ENCODE measurements at places on chromosomes 11 and 22.

DNA sequence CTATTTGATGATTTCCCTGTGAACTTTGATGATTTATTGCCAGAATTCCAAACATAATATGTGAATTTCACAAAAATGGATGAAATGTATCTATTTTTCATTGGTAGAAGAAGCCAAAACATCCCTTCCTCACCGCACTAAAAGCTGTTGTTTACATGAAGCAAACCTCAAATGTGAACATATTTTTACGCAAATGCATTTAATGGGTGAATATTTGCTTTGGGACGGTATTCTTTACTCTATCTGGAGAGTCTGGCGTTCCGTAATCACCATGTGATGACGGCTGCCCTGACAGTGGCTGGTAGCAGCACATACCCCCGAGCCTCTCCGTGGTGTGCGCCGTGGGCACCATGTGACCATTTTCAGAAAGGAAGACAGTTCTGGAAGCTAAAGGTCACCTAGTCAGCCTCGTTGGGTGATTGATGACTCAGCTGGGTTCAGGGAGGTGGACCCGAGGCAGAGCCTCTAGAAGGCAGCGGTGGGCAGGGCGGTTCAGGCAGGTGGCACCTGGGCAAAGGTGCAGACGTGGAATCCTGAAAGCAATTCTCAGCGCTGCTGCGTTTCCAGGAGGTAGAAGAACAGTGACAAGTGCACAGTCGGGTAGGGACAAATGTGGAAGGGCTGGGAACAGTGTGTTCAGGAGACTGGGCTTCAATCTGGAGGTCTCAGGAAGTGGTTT lies 45.3 kb downstream of the PPARA start:
- DNase-seq, result no peak

DNA sequence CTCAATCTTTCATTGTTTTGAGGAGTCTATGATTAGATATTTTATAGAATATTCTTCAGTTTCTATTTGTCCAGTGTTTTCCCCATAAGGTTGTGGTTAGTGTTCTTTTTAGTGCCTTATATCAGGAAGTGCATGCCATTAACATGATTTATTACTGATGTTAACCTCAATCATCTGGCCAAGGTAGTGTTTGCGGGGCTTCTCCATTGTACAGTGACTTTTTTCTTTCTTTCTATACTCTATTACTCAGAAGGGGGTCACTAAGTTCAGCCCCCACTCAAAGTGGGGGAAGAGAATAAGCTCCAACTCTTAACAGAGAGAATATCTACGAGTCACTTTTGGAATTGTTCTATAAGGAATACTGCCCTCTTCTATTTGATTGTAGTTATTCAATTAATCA lies 415.8 kb downstream of the DYNC2H1 start:
- DNase-seq, result no peak

DNA sequence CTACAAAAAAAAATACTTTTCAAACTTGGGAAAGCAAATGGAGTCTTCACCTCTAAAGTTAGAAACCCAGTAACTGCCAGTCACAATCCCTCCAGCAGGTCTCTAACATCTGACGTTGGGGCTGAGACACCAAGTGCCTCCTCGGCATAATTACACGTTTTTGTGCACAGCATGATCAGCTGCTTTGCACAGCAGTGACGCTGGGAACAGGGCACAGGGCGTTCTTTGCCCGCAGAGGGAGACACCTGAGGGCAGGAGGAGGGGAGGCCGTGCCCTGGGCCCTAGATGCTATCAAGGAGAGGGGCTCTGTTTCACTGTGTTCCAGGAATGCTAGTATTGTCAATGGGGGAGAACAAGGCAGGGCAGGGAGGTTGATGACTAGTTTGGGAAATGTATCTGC lies 120.1 kb downstream of the PARVA start:
- DNase-seq, result no peak

- DNase-seq, result no peak
These were observed 54.3 kb downstream of the ST14 start for GRCh38 chr11:130213979-130214281.

DNA sequence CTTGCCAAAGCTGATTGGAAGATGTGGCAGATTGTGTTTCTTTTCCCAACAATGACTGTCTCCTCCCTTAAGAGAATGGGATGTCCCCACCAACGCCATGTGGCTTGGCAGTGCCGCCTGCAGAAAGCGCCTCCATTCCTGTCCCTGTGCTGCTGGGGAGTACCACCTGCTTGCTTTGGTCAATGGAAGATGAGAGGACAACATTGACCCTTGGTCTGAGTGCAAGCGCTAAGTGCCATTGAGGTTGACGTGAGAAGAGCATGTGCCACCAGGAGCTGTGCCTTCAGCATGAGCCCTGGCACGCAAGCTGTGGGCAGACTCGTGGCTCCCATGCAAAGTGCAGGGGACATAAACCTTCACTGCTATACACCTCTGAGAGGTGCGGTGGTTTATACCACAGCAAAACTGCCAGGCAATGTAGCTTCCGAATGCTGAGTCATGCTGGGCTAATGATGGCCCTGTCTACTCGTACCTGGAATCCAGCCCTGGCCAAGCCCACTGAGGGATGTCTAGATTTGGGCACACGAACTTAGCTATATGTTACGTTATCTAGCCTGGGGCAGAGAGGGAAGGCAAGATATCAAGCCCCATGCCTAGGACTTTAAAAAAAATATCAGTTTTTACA lies 41.9 kb downstream of the MYEOV start:
- DNase-seq, result no peak

DNA sequence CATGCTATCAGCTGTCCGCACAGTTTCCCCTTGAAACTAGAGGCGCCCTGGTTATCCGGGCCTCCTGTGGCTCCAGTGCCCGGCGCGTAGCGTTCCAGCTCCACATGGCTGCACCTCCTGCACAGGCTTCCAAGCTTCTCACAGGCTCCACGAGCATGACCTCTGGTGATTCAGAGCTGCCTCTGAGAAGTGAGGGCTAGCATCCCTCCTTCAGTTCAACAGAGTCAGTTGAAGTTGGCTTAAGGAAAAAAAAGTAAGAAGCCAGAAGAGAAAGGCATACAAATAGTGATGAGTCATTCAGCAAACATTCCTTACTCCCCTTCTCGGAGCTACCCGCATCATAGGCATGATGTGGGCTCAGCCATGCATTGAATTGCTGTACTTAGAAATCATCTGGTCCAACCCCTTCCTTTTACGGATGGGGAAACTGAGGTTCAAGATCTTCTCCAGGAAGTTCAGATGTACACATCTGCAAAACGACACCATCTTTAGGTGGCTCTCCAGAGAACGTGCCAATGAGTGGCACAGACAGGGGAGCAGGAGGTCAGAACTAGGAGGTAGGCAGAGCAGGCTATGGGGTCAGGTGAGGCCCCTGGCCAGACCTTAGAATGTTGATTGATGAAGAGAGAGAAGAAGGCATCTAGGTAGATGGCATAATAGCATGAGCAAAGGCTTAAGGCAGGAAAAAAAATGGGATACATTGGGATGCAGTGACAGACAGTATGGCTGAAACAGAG lies 216.3 kb upstream of the TBCEL start:
- no peak for DNase-seq

DNA sequence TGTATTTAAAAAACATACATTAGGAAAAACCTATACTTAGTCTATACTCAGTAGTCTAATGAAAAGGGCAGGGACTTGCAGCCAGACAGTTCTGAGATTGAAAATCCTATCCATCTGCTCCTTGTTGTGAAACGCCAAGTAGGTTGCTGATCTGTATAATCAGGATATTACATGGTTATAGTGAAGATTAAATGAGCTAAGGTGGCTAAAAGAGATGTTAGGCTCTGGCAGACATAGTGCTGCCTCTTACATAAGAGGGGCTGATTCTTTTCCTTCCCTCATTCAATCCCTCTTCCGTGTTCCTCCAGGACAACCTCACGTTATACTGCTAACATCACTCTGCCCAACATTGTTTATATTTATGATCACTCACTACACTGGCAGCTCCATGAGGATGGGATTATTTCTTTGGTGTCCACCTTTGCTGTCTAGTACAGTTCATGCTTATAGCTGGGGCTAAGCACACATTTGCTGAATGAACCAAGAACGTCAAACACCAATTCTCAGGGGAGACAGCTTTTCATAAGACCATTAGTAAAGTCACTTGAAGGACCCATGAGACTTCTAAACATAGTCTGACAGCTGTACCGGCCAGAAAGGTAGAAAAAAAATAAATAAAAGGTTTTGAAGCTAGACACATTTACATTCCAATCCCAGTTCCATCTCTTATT lies 46.3 kb downstream of the GAB2 start:
- DNase-seq, result no peak

DNA sequence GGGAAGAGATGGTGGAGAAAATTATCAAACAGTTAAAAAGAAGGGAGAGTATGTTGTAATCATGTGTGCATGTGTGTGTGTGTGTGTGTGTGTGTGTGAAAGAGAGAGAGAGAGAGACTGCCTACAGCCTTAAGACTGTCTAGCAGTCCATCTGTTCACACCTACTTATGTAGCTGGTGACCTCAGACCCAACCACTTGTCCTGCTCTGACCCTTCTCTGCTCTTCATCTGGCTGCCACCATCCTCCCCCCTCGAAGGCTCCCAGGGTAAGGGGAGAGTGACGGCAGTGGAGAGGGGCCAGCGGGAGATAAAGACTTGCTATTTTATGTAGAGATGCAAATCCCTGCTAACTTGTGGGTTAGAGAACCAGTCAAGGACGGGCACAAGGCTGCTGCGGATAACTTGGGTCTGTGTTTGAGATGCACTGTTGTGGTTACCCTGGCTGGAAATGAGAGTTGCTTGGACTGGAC lies 24.9 kb upstream of the GRAMD1B start:
- DNase-seq, result no peak

DNA sequence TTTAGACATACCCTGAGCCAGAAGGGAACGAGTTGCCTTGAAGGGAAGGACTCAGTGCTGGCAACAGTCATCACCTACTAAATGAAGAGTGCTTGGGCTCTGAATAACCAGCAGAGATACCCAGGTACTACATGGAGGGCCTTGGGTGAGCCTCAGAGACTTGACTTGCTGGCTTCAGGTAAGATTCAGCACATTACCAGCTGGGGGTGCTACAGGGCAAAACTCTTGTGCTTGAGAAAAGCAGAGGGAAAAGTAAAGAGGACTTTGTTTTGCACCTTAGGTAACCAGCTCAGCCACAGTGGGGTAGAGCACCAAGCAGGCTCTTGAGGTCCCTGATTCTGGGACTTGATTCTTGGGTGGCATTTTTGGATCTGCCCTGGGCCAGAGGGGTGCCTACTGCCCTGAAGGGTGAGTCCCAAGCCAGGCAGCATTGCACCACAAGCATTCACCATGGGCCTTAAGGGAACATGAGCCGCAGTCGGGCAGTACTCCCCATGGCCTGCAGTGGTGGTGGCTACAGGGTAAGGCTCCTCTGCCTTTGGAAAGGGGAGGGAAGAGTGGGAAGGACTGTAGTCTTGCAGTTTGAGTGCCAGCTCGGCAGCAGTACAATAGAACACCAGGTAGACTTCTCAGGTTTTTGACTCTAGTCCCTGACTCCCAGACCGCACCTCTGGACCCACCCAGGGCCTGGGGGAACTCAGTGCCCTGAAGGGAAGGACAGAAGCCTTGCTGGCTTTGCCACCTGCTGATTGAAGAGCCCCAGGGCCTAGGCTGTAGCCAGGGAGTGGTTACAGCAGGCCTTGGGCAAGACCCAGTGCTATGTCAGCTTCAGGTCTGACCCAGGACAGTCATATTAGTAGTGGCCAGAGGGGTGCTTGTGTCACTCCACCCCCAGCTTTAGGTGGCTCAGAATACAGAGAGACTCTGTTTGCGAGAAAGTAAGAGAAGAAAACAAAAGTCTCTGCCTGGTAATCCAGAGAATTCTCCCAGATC lies 22.7 kb upstream of the PLEKHA7 start:
- peak; percentile 6 for DNase-seq
